ENCODE measurements at places on chromosomes 5 and 9. TPM values are rescaled to one million over a fixed set of nuclear protein-coding genes. Genes with fewer than 3 reads are reported as not detected.

Gene KLHL9
- total RNA-seq, result 24.1 TPM

Gene ROR2
- 1.6 TPM for total RNA-seq

Gene CARTPT
- not detected for total RNA-seq

GRCh38 chr5:17096952-17097695, 120.3 kb upstream of the BASP1 start:
- no peaks in the 10 kb centered on the region for H3K36me3 ChIP-seq
- DNase-seq, result no peak
- H3K4me1 ChIP-seq, result no peaks in the 10 kb centered on the region
- H3K27ac ChIP-seq, result no peak overlapping the region
- no peak overlapping the region for H3K4me3 ChIP-seq

- no peak for DNase-seq
- H3K4me1 ChIP-seq, result no peaks in the 10 kb centered on the region
- no peaks in the 10 kb centered on the region for H3K36me3 ChIP-seq
- H3K4me3 ChIP-seq, result no peak overlapping the region
- no peaks in the 10 kb centered on the region for H3K27me3 ChIP-seq
These were observed 158.3 kb downstream of the FAM174A start for GRCh38 chr5:100693481-100693880.

DNA sequence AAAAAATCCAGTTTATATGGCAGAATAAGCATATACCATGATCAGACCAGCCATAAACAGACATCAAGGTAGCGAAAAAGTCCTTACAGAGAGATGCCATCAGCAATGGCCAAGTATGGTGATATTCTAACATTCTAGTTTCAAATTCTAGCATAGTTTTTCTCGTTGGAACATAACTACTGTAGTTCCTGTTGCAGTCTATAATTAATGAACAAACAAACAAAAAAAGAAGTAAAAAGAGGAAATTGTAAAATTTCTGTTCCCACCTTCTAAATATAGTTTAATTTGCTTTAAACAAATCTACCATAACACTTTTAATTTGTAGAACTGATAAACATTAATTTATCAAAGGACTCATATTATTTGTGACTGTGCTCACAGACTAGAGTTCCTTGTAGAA, 9.9 kb upstream of the CD180 start:
- H3K36me3 ChIP-seq, result no peaks in the 10 kb centered on the region
- H3K4me1 ChIP-seq, result no peaks in the 10 kb centered on the region
- H3K4me3 ChIP-seq, result no peak overlapping the region
- H3K27me3 ChIP-seq, result no peaks in the 10 kb centered on the region
- H3K27ac ChIP-seq, result no peak overlapping the region

GRCh38 chr9:128727640-128728248, 3.8 kb upstream of the ZDHHC12 start:
- H3K27ac ChIP-seq, result no peak overlapping the region
- no peak overlapping the region for H3K4me3 ChIP-seq
- no peaks in the 10 kb centered on the region for H3K36me3 ChIP-seq
- no peaks in the 10 kb centered on the region for H3K27me3 ChIP-seq
